Neural progenitor cell (in vitro differentiated cells): ENCODE measurements at places on chromosomes 2 and 18.
A peak's percentile ranks its signal among the peaks of the same experiment; 100 is the strongest.

- DNase-seq: no peak
Measured at GRCh38 chr2:9370746-9371145, 52.6 kb downstream of the ITGB1BP1 start.

- no peak for DNase-seq
Measured at GRCh38 chr2:161710131-161710915, 86.1 kb downstream of the SLC4A10 start.

DNA sequence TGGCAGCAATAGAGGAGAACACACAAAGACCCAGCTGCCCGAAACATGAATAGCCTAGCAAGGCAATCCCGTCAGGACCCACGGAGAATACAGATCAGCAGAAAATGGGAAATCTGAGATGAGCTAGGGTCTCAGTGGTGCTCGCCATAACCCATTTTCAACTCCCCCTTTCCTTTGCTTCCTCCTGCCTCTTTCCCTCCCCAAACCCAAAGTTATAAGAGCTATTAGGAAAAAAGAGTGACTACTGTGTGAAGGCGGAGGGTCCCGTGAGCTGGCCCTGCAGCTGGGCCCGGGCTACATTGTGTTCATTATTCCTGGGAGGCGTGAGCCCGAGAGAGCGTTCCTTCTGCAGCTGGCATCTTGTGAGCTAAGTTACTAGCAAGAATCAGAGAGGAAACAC is 118.4 kb downstream of the PID1 start:
- no peak for DNase-seq

DNA sequence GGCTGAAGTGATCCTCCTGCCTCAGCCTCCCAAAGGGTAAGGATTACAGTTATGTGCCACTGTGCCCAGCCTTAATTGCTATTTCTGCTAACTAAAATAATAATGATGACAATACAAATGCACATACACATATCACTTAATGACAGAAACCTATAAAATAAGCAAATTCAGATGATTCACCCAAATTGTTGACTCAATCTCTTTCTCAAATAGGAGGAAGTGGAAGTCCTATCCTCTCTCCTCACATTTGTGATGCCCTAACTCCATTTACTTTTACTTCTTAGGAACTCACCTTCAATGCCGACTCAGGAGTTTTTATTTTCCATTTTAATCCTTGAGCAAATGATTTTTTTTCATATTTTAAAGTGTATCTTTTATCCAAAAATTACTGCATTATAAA is 24.5 kb upstream of the RAPH1 start:
- no peak for DNase-seq

- no peak for DNase-seq
Measured at GRCh38 chr2:28654663-28655320, 96.8 kb upstream of the PPP1CB start.

- no peak for DNase-seq
Measured at GRCh38 chr2:170571612-170572011, 143.5 kb upstream of the SP5 start.

- no peak for DNase-seq
Measured at GRCh38 chr2:145018502-145018901, 498.6 kb upstream of the ZEB2 start.

DNA sequence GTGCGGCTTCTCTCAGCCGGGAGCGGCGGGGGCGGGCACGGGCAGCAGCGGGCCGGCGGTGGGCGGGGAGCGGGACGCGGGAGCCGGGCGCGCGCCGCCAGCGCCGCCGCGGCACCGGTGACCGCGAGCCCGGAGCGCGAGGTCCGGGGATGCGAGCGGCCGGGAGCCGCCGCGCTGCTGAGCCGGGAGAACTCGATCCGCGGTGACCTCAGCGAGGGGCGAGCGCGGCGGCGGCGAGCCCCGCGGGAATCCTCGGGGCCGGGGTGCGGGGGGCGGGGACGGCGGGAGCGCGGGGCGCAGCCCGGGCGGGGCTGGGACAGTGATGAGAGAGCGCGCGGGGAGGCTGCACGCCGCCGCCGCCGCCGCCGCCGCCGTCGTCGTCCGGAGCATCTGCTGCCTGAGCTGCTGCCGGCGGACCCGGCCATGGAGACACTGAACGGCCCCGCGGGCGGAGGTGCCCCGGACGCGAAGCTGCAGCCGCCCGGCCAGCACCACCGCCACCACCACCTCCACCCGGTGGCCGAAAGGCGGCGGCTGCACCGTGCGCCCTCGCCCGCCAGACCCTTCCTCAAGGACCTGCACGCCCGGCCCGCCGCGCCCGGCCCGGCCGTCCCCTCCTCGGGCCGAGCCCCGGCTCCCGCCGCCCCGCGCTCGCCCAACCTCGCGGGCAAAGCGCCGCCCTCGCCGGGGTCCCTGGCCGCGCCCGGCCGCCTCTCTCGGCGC is at the start of gene MTCL1:
MTCL1 (plus strand) TSS at position 319 of the 723 bp plus-strand sequence; CDS start at position 424, 105 bp downstream.
- peak; percentile 77 for DNase-seq
